KG1 (cell line): ENCODE measurements at places on chromosomes 16 and 17.
A peak's percentile ranks its signal among the peaks of the same experiment; 100 is the strongest.

DNA sequence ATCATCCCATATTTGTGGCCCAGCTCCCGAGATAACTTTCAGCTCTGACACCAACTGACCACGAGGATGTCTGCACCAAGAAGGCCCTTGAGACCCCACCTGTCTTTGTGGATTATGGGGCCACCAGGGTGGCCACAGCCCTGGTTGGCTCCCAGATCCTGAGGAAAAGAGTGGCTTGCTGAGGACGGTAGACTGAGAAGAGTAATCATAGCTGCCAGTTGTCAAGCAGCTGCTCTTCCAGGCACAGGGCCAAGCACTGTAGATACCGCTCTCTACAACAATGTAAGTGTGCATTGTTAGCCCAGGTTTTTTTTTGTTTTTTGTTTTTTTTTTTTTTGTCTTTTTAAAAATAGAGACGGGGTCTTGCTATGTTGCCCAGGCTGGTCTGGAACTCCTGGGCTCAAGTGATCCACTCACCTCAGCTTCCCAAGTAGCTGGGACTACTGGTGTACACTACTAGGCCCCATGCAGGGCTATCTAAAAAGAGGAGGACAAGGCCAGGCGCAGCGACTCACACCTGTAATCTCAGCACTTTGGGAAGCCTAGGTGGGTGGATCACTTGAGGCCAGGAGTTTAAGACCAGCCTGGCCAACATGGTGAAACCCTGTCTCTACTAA, 9.6 kb downstream of the ZNF205 start:
- no peak for DNase-seq

DNA sequence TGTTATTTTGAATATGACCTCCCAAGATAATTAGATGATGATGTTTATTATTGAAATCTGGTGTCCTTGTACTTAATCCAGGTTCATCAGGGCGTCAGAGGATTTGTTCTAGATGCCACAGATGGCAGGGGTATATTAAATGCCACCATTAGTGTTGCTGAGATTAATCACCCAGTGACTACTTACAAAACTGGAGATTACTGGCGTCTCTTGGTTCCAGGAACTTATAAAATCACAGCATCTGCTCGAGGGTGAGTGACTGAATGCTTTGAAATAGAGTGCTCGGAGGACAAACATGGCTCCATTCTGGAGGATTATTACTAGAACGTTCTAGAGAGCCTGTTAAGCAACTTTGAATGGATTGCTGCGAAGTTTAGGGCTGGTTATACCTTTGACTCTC, 33.5 kb upstream of the GOSR1 start:
- DNase-seq, result no peak

GRCh38 chr17:71229070-71229469, 891.8 kb upstream of the SOX9 start:
- DNase-seq, result no peak

DNA sequence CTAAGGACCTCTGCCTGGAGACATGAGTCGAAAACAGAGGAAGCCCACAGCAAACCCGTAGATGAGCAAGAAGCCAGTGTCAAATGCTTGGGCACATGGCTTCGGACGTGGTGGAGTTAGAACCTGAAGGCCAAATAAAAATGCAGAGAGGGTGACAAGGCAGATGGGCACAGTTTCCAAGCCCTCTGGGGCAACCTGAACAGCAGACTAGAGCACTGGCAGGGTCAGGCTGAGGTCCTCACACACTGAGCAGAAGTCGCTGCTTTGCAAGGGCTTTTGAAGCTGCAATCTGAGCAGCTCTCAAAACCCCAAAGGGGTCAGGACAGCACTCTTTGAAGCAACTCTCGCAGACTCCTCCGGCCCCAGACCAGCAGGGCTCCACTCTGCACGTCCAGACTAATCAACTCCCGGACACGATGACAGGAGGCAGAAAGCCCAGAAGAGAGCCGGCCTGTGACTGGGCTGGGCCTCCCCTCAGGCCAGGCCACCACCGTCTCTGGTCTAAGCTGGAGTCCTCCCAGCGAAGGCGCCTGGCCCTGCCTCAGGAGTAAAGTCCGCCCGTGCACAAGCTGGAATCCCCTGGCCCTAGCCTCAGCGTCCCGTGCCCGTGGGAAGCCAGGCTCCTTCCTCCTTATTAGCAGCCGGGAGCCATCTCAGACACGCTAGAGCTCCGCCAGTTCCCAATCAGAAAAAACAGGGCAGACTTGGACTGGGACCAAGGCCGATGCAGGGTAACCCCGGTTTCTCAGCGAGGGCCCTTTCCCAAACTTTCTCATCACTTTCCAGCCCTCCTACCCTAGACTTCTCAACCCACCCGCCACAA, 924 bp downstream of the SMARCD2 start:
- DNase-seq, result no peak

GRCh38 chr17:50527155-50527762, 5.3 kb upstream of the EPN3 start:
- no peak for DNase-seq

DNA sequence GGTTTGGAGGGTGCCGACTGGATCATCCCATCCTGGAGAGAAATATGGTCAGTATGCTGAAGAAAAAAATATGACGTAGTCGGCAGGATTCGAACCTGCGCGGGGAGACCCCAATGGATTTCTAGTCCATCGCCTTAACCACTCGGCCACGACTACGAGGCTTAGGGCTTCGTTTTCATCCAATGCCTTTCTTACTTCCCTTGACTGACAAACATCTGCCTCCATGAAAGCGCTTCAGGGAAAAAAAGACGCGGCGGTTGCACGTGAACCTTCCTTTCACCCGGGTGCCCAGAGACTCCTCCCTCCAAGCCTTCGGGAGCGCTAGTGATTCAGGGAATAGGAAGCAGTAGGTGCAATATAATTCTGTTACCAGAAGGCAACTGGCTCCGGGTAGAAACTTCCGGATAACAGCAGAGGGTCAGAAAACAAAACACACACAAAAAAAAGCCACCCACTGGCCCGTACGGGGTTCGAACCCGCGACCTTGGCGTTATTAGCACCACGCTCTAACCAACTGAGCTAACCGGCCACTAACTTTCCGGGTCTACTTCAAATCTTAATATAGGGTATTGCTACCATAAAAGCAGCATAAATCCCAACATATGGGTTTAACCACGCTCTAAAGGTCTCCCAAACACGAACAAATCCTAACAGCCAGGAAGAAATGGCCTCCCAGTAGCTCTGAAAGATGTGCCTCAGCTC, 16.3 kb upstream of the AURKB start:
- DNase-seq, result peak; percentile 41

DNA sequence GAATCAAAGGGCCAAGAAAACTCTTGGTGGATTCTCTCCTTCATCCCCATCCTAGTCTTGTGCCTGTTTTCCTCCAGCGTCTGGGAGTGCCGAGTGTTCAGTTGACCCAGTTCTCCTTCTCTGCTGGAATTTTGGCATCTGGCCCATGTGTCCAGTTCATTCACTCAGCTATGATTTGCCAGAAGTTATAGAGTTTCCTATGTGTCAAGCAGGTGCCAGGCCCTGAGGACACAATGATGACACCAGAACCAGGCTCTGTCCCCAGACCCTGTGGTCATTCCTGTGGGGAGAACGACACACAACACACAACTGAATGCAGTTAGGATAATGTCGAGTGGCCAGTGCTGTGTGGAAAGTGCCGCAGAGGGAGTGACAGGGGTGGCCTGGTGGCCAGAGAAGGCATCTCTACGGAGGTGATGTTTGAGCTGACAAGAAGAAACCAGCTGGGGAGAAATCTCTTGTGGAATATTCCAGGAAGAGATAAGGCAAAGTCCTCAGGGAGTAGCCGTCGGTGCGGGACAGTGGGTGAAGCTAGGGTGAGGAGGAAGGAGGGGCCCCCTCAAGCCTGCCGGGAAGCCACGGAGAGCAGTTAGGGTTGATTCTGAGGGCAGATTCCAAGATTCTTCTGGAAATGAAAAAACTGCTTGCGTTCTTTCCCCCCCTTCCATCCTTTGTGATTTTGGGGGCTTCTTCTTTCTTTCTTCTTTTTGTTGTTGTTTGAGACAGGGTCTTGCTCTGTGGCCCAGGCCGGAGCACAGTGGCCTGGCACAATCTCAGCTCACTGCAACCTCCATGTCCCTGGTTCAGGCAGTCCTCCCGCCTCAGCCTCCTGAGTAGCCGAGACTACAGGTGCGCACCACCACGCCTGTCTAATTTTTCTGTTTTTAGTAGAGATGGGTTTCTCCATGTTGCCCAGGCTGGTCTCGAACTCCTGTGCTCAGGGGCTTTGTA, 35.8 kb upstream of the IL34 start:
- no peak for DNase-seq

DNA sequence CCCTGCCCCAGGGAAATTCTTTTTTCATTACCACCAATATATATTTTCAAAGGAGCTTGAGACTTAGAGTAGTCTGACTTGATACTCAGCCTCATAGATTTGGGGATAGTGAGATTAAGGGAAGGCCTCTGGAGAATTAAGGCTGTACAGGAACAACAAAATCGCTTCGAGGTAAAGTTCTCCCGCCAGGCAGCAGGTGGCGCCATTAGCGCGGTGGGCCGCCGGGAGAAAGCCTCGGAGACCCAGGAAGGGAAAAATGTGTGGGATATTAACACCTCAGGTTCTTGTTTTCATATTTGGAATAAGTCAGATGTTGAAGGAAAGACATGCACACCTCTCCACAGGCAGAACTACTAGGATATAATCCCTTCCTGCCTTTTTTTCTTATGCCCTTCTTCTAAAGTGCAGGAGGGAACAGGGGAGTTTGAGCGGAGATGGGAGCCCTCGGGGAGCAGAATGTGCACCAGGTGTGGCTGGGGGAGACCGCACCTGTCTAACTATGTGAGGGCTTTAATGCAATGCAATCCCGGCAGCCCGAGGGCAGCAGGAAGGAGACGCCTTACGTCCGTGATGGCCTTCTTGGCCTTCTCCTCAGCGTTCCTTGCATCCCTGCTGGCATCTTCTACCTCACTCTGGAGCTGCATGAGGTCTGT, 25.9 kb downstream of the MYH3 start:
- DNase-seq, result no peak

DNA sequence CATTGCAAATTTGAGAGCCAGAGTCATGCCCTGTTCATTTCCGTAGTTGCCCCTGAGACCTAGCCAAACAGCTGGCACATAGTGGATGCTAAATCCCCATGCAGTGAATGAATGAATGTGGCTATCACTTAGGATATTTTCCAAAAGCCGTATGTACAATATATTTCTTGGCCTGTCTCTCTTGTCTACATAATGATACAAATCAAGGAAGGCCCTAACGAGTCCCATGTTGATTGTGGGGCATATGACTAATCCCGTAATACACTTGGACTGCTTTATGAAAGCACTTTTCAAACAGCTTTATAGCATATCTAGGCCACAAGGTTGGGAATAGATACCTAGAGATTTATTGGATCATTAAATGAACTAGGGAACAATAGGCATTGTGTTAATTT, 478.0 kb downstream of the SLC39A11 start:
- DNase-seq, result no peak

DNA sequence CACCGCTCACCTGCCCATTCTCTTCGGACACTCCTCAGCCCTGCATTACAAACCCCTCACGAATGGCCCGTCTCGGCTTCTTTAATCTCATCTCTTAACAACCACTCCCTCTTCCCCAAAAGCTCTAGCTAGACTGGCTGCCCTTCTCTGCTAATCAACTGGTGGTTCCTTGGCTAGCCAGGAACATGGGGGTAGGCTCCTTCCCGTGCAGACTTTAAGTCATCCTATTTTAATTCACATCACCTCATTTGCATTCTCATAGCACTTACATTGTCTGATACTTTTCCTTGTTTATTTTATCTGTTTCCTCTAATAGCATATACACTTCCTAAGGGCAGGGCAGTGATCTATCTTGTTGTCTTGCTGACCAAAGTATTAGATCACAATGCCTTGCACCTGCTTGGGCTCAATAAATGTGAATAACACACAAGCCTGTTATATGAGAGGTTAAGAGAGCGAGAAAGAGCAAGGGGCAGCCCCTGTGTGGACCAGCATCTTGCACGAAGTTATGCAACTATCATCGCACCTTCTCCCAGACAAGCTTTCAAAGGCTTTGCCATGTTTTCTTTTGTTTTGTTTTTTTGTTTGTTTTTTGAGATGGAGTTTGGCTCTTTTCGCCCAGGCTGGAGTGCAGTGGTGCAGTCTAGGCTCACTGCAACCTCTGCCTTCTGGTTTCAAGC, 9.8 kb downstream of the TP53 start:
- no peak for DNase-seq

GRCh38 chr17:28907709-28908475, 5.0 kb upstream of the DHRS13 start:
- no peak for DNase-seq

GRCh38 chr16:74466872-74467271, 45.6 kb upstream of the CLEC18B start:
- DNase-seq, result no peak

GRCh38 chr17:60599220-60599619, 773 bp upstream of the PPM1D start:
- no peak for DNase-seq

DNA sequence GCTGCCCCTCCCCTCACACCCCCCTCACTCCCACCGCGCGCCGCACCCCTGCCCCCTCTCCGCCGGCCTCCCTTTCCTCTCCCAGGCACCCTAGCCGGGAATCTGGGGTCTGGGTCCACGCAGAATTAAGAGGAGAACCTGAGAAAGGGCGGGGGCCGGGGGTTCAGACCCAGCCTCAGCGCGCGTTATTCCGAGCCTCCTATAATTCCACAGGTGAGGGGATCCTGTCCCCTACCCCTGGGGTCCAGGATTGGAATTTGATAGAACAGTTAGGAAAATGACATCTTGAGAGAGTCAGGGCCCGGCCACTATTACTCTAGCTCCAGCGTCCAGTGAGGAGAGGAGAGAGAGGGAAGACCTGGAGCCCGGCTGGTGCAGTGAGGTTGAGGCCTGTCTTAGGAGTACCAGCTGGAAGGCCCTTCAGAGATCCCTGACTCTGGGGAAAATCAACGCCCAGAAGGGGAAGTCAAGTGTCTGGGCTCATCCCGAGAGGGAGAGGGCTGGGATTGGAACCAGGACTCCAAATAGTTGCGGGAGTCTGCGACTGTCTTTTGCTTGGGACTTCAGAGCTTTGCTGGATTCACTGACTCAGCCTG, 17.3 kb downstream of the GRB7 start:
- no peak for DNase-seq

GRCh38 chr16:55471448-55472097, 7.4 kb upstream of the MMP2 start:
- no peak for DNase-seq
